ENCODE measurements at places on chromosomes 3 and 15. TPM values are rescaled to one million over a fixed set of nuclear protein-coding genes. Genes with fewer than 3 reads are reported as not detected.

Gene VIPR1
- 0.38 TPM for total RNA-seq

DNA sequence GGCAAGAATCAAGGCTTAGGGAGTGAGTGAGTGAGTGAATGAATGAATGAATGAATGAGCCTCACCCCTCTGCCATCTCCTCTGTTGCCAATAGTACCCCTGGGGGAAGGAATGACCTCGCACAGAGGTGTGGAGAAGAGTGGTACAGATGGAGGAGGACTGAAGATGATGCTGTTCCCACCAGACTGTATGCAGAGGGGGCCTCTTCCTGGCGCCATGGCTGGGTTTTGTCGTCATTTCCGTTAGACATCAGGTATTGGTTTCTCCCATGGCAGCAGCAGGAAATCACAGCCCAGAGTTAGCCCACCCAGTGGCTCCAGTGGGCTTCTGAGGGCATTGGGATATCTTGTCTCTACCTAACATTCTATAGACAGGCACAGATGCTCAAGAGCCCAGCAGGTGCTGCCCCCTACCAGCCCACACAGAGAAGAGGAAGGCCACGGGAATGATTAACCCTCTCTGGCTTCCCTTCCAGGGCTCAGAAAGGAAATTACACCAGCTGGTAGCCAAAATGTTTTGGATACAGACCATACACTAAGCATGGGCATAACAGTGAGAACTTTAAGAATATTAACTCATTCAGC lies 109.8 kb upstream of the SLC6A11 start:
- DNase-seq, result no peak

Gene EPHB1
- 3.8 TPM for total RNA-seq

Gene MRPL46
- 16.9 TPM for total RNA-seq

Gene LCTL
- total RNA-seq, result not detected

- DNase-seq, result no peak
Measured at GRCh38 chr15:86657305-86657704, 577.6 kb downstream of the AGBL1 start.

GRCh38 chr3:66138336-66139313 lies 82.2 kb upstream of the SLC25A26 start:
- DNase-seq, result peak; percentile 74

- no peak for DNase-seq
Measured at GRCh38 chr3:107260207-107260606, 117.0 kb upstream of the CCDC54 start.

- no peak for DNase-seq
Measured at GRCh38 chr3:2041931-2042330, 56.7 kb upstream of the CNTN4 start.

Gene TMEM266
- not detected for total RNA-seq

Gene ZPLD1
- not detected for total RNA-seq

- DNase-seq, result no peak
Measured at GRCh38 chr3:105785803-105786202, 83.0 kb downstream of the CBLB start.

DNA sequence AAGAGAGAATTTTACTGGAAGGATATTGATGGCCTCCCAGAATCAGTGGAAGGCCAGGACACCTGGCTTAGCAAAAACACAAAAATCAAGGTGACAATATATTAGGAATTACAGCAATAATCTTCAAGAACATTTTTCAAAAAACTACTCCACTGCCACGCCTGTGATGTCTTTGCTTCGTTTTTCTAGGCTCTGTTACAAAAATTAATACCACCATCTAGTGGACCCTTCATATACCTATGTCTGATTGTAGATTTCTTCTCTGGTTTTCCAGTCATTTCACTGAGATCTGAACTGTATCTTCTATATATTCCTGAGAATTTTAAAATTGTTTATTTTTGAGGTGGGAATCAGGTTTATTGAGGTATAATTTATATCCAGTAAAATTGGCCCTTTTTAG lies 5.6 kb upstream of the SLC33A1 start:
- DNase-seq, result peak; percentile 28

GRCh38 chr15:100018191-100018590 lies 285.0 kb upstream of the LYSMD4 start:
- DNase-seq, result no peak

DNA sequence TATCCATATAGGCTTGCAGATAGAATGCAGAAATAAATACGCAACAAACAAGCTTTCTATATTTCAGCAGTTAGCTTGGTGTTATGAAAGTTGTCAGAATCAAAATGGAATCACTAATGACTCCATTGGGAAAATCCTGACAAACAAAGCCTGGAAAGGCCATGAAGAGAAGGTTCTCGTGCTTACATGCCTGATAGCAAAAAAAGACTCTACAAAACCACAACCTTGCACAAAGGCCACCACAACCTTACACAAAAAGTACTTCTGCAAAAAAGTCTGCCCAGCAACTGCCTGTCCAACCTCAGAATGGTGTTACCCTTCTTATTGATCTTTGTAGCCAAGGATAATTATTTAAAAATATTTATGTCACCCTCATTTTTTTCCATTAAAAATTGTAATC lies 14.4 kb upstream of the PLSCR1 start:
- no peak for DNase-seq

- no peak for DNase-seq
Measured at GRCh38 chr15:75720297-75720696, 7.6 kb upstream of the CSPG4 start.
